ENCODE measurements at places on chromosomes 13 and 19.
A peak's percentile ranks its signal among the peaks of the same experiment; 100 is the strongest.

GRCh38 chr19:29421196-29421545 is 104.6 kb upstream of the VSTM2B start:
- DNase-seq, result no peak

GRCh38 chr19:40335855-40336600 is 12.2 kb downstream of the C19orf47 start:
- no peak for DNase-seq

- no peak for DNase-seq
Measured at GRCh38 chr13:109281903-109282635, 504.3 kb downstream of the IRS2 start.

DNA sequence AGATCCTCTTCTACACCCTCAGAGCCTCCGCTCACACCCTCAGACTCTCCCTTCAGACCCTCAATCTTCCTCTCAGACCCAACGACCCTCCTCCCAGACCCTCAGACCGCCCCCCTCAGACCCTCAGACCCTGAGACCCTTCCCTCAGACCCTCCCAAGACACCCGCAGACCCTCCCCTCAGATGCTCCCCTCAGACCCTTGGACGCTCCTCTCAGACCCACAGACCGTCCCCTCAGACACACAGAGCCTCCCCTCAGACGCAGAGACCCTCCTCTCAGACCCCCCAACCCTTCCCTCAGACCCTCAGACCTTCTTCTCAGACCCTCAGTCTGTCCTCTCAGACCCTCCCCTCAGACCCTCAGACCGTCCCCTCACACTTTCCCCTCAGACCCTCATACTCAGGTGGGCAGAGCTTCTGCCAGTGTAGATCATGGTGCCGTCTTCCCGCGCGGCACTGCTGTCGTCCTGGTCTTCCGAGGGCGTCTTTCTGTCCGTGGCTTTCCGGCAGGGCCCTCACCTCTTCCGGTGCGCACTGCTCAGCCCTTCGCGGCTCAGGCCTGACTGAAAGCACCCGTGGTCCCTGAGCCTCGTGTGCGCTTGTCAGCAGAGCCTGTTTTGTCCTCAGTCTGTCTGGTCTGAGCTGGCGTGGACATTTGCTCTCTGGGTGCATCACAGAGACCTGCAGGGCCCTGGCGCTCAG is 18.9 kb upstream of the TFDP1 start:
- no peak for DNase-seq

DNA sequence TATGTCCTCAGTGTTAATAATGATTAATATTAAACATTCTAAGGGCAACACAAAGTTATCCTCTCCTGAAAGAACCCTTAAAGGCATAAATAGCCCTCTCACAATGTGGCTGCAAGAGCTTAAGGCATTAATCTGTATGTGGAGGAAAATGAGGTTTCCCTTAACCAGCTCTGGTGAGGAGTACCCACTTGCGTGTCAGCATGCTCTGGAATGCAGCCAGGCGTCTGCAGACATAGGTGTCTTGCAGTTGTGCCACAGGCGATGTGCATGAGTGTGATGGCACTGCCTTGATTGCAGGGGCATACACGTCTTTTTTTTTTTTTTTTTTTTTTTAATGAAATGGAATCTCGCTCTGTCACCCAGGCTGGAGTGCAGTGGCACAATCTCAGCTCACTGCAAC is 91.9 kb downstream of the RAB20 start:
- DNase-seq, result no peak

DNA sequence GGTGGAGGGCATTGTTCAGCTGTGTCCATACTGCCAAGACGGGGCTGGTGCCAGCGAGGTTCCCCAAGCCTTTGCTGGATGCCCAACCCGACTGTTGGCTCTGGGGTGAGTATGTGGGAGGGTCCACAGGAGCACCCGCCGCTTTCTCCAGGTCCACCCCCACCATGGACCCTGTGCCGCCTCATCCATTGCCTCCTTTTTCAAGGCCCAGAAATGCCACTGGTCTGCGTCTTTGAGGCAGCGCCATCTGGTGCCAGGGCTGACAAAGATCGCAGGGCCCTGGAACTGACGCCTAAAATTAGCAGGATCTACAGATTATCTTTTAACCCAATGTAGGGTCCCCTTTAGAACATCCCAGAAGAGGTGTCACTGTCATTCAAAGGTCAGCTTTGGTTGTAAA is 34.6 kb downstream of the NFIX start:
- DNase-seq, result no peak

DNA sequence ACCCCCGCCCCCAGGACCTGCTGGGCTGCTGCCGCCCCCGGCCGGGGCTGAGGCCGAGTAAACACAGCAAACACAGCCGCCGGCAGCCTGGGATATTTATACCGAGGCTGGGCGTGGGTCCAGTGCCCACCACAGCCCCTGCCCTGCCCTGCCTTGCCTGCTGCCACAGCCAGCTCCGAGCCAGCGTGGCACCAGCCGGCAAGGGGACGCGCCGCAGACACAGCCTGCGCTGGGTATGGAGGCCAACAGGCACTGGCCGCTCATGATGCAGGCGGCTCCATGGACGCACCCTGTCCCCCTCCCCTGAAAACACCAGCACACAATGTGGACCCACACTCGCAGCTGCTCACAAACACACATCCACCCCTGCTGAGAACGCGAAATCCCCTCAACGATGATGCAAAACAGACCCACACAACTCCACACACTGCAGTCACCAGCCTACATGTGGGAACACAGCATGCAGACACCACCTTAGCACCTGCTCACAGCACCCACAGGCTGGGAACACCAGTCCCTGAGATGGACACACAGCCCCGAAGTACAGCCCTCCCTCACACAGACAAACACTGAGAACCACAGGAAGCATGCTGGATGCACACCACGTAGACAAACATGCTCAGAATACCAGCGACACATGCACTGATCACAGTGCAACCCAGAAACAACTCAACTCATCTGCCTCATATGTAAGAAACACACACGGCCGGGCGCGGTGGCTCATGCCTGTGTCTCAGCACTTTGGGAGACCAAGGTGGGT is 16.2 kb downstream of the CCDC97 start:
- DNase-seq, result no peak

DNA sequence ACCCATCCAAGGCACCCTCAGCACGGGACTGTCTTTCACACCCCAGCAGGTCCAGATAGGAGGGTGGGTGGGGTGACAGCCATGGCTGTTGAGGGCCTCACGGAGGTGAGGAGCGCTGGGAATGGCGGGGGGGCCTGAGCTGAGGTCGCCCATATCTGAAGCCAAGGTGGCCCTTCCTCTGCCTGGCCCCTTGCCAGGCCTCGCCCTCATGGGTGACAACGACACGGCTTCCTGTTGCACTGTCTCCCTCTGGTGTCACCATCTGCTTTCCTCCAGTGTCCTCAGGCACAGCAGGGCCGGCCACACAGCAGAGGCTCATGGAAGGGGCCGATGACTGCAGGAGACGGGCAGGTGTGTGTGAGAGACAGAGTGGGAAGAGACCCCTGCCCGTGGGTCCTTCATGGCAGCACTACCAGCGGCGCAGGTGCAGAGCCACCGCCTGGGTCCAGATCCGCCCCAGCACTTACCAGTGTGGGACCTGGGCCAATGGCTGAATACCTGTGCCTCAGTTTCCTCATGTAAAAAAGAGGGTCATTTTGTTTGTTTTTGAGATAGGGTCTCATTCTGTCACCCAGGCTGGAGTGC is 8.1 kb upstream of the NKPD1 start:
- DNase-seq, result no peak

- DNase-seq, result peak; percentile 30
Measured at GRCh38 chr19:49896863-49897621, at the start of gene IL4I1. TSS of gene IL4I1 (minus strand) at chr19:49896887. CDS start at chr19:49896160, 727 bp downstream.

- DNase-seq, result no peak
Measured at GRCh38 chr13:97515643-97516042, 81.7 kb downstream of the RAP2A start.

GRCh38 chr19:15318241-15318691 is 14.1 kb downstream of the BRD4 start:
- DNase-seq, result no peak

- no peak for DNase-seq
Measured at GRCh38 chr13:79295906-79296706, 109.9 kb downstream of the RBM26 start.

- no peak for DNase-seq
Measured at GRCh38 chr19:18319591-18320135, 3.2 kb downstream of the LSM4 start.

GRCh38 chr19:28126135-28126898 is 1086.6 kb downstream of the UQCRFS1 start:
- DNase-seq, result no peak

DNA sequence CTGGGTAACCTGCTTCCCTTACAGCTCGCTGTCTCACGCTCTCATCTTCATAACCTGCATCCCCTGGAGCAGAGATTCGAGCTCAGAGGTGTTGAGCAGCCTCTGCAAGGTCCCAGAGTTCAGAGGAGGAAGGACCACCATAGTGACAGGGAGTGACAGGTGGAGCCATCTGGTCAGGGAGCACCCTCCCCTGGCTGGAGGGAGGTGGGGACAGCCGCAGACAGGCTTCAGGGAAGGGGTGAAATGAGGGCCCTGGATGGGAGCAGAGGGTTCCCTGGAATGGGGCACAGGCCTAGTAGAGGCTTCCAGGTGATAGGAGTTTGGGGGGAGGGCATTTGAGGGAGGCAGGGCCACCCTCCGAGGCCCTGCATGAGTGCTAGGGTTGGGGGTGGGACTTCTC is 82.1 kb downstream of the ZNF429 start:
- no peak for DNase-seq

- DNase-seq, result peak; percentile 12
Measured at GRCh38 chr13:112066624-112067004, 335 bp upstream of the SOX1 start.

DNA sequence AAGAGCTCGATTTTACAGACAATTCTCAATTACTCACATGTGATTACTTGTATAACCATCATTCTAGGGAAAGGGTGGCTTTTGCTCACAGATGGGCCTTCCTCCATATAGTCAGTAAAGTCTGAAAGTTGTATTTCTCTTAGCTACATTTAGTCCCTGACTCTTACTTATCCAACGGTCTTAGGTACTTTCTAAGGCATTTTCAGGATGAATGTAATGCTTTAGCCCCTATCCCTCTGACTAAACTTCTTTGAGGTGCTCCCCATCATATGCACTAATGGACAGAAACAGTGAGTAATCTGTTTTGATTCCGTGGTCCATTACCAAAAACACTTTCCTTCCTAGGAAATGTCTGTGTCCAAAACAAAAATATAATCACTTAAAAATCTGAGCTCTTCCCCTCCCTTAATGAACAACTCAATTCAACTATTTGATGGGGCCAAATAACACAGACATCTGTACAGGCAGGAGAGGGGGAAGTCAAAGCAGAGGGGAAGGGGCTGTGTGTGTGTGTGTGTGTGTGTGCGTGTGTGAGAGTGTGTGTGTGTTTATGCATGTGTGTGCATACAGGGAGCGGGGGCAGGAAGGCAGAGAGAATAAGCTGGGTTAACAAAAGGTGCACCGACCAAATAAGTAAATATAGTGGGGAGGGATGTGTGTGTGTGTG is 84.9 kb downstream of the USP12 start:
- no peak for DNase-seq

DNA sequence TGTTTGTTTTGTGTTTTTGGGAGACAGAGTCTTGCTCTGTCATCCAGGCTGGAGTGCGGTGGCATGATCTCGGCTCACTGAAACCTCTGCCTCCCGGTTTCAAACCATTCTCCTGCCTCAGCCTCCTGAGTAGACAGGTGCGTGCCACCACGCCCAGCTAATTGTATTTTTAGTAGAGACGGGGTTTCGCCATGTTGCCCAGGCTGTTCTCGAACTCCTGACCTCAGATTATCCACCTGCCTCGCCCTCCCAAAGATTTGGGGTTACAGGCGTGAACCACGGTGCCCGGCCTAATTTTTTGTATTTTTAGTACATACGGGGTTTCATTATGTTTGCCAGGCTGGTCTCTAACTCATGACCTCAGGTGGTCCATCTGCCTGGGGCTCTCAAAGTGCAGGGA is 8.3 kb upstream of the ZNF681 start:
- no peak for DNase-seq

GRCh38 chr13:24931450-24932251 is 164.3 kb upstream of the PABPC3 start:
- DNase-seq, result no peak
